ENCODE measurements at places on chromosomes 6 and 20.

GRCh38 chr6:112936504-112936903, 589.4 kb downstream of the RFPL4B start:
- no peak for DNase-seq

GRCh38 chr6:43318011-43318410, 9.4 kb upstream of the CRIP3 start:
- DNase-seq = no peak

- DNase-seq = no peak
Observed at GRCh38 chr20:50645253-50646068, 45.9 kb downstream of the RIPOR3 start.

DNA sequence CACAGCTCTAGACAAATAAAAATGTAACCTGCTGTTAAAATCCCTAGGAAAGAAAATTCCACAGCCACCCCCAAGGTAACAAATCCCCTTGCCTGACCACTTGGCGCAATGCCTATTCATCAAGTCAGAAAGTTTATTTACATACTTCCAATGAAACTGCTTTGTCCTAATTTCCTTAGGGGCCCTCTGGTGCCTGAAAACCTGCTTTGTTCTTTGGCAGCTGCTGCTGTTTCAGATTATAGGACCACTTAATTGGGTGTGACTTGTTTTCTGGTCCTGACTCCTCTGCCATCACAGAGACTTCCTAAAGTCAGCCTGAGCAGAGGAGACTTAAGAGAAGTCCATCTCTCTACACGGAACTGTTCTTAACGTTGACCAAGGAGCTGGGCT, 323.6 kb downstream of the UBE3D start:
- no peak for DNase-seq

- no peak for DNase-seq
Observed at GRCh38 chr6:1757131-1757530, 147.4 kb downstream of the FOXC1 start.

DNA sequence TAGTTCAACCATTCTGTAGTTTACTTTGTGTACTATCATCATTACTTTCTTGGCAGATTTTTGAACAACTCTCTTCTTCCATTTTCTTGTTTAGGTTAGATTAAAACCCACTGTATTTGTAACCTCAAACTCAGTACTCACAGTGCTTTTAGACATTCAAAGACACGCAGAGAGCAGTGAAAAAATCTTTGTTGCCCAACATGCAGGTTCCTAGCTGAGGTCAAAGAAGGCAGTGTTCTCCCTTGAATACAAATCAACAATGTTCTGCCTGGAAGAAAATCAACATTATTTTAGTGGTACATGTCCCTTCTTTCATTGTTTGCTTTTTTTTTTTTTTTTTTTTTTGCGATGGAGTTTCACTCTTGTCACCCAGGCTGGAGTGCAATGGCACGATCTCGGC, 11.2 kb downstream of the CYB5R4 start:
- no peak for DNase-seq

- DNase-seq = no peak
Observed at GRCh38 chr20:38106461-38106860, 58.6 kb downstream of the TGM2 start.

DNA sequence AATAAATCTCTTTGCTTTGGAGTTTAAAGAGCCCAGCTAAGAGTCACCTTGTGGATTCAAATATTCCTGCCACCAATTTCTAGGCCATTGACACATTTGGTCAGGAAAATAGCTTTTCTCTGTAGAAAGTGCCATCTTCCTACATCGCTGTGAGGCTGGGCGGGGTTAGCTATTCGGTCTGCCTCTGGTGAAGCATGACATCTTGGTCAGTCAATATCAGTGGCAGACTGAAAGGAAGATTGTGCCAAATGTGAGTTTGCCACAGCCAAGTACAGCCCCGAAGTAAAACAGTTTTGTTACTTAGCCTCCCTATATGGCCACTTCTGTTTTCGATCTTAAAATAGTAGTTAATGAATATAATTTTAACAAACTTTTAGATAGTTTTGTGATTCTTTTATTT, 65.5 kb upstream of the FABP7 start:
- DNase-seq = no peak

GRCh38 chr6:36700831-36701230, 3.2 kb downstream of the RAB44 start:
- DNase-seq = no peak

GRCh38 chr6:52328729-52329128, 33.2 kb upstream of the PAQR8 start:
- no peak for DNase-seq

GRCh38 chr20:57835074-57835452, 125.2 kb upstream of the PMEPA1 start:
- DNase-seq = peak; percentile 7

- no peak for DNase-seq
Observed at GRCh38 chr6:98672681-98673475, 161.5 kb upstream of the POU3F2 start.

GRCh38 chr6:159931846-159932245, 37.0 kb upstream of the IGF2R start:
- no peak for DNase-seq

Measured in GM13976 (cell line).